ENCODE measurements at places on chromosomes 16 and 17.
A peak's percentile ranks its signal among the peaks of the same experiment; 100 is the strongest.

- no peak for DNase-seq
Measured at GRCh38 chr17:49862781-49863331, 15.0 kb upstream of the TAC4 start.

- no peak for DNase-seq
Measured at GRCh38 chr16:30805056-30805369, 18.0 kb upstream of the ZNF629 start.

GRCh38 chr16:50909831-50910735 lies 168.2 kb downstream of the CYLD start:
- DNase-seq: no peak

GRCh38 chr16:970386-970765 lies 408 bp downstream of the LMF1 start:
- no peak for DNase-seq

DNA sequence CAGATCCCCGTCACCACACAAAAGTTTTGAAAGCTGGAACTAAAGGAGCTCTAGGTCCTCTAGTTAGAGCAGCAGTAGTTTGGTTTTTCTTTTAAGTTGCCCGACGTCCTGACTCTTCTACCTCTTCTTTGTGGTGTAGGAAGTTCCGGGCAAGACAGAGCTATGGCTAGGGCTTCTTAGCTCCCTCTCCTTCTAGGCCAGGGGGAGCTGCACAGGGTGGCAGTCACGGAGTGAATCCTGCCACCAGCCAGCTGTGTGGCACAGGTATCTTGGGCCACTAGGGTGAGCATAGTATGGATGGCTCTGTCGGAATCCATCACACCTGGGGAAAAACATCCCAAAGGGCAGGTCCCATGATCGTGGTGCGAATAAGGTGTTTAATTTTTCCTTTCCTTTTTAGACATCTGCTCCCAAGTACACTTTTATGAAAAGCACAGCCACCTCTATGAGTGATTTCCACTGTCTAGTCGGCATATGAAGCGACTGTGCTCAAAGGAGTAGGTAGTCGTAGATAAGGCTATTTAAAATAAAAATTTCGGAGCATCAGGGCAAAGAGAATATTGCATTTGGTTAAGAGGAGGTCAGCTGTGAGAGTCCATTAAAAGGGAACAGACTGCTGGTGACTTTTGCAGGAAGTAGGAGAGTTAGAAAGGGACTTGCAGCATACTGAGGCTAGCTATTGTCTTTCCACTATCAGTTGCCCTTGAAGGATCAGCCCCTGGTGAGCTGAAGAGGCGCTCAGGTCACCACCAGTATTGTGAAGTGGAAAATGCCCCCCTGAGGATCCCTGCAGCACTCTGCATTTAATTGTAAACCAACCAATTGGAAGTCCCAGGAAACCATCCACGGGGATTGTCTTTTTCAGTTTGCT lies 2.1 kb downstream of the PRKCA start:
- DNase-seq: no peak

DNA sequence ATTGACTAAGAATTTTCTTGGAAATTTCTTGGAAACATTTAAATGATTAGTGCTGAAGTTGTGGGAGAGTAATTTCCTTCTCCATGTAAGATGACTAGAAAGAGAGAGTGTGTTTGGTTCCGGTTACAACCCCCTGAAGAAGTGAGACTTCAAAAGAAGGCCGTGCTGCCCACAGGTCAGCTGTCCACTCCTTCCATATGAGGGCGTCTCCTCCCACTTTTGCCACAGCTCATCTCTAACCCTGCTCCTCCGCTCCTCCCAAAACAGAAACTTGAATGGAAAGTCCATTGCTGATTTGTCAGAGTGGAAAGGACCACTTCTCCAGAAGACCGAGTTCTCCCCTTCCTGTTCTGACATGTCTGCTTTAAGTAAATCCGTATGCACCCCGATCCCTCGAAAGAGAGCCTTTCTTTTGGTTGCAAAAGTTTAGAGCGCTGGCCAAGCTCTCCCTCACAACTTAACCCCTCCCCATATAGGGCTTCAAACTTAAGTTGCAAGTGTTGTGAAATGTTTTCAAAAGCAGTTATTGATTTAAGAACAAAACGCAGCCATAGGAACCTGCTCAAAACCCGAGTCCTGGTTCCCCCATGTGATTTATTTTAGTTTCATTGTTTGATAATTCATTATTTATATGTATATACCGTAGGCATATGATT lies 129.5 kb downstream of the SOCS1 start:
- DNase-seq: no peak

- no peak for DNase-seq
Measured at GRCh38 chr17:79797492-79798298, 818 bp upstream of the CBX8 start.

GRCh38 chr17:15121426-15121825 lies 143.7 kb downstream of the PMP22 start:
- DNase-seq: no peak

DNA sequence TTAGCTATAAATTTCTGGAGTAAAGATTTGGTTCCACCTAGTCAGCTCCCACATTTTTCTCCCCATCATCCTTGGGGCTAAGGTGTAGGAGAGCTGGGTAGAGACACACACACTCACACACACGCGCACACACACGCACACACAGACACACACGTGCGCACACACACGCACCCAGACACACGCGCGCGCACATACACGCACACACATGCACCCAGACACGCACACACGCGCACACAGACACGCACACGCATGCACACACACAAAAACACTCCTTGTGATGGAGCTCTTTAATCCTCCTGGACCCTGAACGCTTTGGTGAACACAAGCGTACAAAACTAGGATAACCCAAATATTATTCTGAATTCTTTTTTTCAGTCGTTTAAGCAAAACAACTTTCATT lies 253.6 kb downstream of the C16orf95 start:
- no peak for DNase-seq

DNA sequence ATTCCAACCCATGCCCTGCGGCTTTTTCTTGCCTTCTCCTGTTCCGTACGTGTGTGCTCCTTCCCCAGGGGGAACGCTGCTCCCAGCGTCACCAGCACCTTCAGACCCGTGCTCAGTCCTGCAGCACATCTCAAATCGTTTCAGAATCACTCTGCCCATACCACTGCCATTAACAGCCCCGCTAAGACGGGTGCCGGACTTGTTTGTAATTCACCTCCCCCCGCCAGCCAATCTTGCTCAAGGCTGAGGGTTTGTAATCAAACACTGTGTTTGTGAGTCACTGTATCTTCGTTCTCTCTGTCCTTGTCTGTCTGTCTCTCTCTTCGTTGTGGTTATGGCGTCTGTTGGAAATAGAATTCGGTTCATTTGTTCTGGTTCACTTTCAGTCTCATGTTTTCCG lies 17.3 kb downstream of the CARD14 start:
- DNase-seq: no peak

DNA sequence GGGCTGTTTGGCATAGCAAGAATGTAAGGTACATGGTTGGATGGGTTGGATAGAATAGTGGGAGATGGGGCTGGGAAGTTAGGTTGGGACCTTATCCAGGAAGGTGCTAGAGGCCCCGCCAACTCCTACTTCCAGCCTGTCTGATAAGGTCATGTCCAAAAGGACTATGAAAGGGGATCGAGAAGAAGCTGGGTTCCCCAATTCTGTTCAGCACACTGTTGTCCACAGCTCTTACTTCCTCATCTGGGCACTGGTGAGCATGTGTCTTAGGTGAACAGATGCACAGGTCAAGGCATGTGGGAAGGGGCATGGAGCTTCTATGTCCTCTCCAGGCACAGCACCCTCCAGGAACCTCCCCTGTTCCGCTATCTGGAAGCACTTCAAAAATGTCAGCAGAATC lies 5.6 kb upstream of the ULK2 start:
- no peak for DNase-seq

- peak; percentile 51 for DNase-seq
Measured at GRCh38 chr16:56356276-56357240, 68.8 kb downstream of the AMFR start.

DNA sequence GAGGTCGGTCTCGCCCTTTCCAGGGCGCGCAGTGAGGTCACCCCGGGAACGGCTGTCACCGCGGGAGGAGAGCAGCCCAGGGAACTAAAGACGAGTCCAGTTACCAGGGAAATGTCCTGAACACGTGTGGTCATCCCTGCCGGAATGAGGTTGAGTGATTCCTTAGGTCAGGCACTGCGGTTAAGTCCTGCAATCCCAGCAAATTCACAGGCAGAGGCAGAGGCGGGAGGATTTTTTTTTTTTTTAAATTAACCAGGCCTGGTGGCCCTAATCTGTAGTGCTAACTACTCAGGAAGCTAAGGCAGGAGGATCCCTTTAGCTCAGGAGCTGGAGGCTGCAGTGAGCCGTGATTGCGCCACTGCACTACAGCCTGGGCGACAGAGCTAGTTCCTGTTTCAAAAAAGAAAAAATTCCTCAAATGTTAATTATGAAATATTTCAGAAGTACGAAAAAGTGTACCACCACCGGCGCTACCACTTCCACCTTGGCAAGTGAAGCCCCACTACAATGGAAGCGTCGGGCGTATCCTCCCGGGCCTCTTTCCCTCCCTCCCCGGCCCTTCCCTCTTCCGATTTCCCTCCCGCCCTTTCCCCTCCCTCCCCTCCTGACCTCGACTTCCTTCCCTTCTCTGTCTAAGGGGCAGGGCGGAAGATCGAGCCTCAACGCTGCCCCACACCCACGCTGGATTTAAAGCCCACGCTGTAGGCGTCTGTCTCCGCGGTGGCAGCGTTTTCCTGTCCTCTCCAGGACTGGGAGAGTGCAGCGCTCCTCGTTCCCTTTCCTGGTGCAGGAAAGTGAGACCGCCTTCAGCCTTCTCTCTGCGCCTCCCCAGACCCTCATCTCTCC lies 27.3 kb downstream of the SLFN11 start:
- DNase-seq: no peak

- DNase-seq: no peak
Measured at GRCh38 chr17:64230791-64231408, 32.2 kb downstream of the TEX2 start.

DNA sequence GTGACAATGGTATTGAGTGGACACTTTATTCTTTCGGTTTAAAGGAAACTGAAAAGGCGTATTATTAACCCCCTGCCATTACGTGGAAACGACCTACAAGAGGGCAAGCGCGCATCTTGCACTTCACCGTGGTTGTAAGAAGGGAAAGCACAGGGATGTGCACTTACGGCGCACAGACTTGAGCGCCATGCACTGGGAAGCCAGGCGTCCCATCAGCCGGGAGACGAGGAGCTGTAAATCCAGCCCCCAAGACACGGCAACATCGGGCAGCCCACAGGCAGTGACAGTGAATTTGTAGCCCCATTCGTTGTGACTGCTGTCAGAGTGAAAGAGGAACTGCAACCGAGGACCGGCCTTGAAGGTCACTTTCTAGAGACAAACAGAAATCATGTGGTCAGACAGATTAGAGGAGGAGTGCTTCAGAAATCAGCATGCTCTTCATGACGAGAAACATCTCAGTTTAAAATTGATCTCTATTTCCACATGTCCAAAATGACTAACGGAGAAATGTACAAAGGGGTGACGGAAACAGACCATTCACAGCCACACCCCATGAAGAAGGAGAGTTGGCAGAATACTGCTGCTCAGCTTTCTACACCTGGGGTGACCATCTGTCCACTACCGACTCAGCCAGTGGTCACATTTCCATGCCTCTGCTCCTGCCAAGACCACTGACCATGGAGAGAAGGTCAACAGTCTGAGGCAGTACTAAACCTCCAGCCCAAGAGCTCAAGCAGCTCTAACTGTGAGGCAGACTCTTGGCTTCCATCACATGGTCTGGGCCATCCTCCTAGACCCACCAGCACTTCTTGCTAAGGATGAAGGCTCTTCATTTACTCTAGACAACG lies 68.6 kb downstream of the ZZEF1 start:
- no peak for DNase-seq

GRCh38 chr17:62781831-62782251 lies 26.3 kb downstream of the MARCHF10 start:
- DNase-seq: no peak

DNA sequence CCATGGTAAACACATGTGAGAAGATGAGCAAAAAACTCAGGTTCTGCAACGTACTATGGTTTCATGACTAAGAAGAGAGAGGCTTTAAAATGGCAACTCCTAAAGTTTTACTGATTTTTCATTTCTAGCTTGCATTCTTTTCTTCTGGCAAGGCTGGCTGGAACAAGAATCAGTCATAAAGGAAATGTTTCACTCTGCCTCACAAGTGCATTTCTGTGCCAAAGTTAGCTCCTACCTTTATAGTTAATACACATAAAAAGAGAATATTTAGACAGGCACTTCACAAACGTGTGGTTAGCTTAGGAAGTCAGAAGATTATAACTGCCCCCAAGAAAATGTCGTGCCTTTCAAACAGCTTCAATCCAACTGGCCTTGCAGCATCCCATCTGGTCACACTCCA lies 417.1 kb upstream of the CDH11 start:
- no peak for DNase-seq

DNA sequence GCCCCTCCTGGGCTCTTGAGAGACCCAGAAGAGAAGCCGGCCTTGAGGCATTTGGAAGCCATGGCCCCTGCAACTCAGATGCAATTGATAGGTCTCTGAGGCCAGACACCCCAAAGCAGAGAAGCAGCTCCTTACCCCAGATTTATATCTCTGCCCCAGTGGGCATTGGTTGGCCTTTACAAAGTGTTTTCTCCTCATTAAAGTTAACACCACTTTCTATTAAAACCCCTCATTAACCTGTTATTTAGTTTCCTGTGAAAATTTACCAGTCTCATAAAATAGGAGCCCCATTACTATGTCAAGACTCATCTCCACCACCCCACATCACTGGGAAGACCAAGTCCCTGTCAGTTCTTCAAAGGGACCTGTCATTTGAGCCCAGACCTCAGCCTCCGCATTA lies at the start of gene KRT35:
Gene KRT35 (minus strand): TSS at position 116 of the 400 bp plus-strand sequence. CDS start 54 bp downstream, at position 62.
- DNase-seq: no peak

- peak; percentile 52 for DNase-seq
Measured at GRCh38 chr17:58083491-58084316, 485 bp downstream of the DYNLL2 start.

GRCh38 chr17:39073916-39074315 lies 77.5 kb downstream of the PLXDC1 start:
- DNase-seq: no peak

Measured in caudate nucleus (tissue), 63 donors.